Dermis blood vessel endothelial cell (primary cell): ENCODE measurements at places on chromosomes 4 and X.

DNA sequence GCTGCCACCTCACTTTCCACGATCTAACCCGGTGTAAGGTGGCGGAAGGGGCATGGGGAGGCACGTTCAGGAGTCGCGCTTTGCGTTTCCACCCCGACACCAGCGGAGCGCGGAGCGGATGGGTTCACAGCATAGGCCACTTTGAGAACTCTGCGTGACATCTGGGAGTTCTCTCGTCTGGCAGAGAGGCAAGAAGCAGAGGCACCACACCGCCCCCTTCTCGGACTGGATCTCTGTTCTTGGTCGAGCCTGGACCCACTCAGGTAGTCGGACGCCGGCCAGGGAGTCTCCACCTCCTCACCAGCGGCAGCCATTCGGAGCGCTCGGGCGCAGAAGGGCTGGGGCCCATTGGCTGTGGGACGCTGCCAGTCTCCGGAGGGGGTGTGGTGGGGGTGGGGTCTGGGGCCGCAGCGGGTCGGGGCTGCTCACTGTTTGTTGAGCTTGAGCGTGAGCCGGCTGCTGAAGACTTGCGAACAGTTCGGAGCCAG is at the start of gene DACH2:
Gene DACH2 (plus strand): TSS at position 428 of the 488 bp plus-strand sequence.
- peak; percentile 65 for DNase-seq

DNA sequence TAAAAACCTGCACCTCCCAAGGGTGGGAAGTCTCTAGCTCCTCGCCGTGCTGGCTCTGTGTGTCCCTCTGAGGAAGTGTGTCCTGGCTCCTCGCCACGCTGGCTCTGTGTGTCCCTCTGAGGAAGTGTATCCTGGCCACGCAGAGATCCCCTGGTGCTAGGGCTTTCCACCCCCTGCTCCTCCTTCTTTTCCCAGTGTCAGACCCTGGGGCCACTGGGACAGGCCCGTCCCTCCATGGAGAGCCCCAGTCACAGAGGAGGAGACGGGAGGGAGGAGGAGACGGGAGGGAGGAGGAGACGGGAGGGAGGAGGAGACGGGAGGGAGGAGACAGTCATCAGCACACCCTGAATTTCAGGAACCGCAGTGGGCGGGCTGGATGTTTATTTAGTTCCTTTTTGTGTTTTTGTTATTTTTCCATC is 53.8 kb upstream of the HGFAC start:
- peak; percentile 66 for DNase-seq

- DNase-seq: no peak
Observed at GRCh38 chr4:76017056-76017686, 6.1 kb downstream of the CXCL10 start.

DNA sequence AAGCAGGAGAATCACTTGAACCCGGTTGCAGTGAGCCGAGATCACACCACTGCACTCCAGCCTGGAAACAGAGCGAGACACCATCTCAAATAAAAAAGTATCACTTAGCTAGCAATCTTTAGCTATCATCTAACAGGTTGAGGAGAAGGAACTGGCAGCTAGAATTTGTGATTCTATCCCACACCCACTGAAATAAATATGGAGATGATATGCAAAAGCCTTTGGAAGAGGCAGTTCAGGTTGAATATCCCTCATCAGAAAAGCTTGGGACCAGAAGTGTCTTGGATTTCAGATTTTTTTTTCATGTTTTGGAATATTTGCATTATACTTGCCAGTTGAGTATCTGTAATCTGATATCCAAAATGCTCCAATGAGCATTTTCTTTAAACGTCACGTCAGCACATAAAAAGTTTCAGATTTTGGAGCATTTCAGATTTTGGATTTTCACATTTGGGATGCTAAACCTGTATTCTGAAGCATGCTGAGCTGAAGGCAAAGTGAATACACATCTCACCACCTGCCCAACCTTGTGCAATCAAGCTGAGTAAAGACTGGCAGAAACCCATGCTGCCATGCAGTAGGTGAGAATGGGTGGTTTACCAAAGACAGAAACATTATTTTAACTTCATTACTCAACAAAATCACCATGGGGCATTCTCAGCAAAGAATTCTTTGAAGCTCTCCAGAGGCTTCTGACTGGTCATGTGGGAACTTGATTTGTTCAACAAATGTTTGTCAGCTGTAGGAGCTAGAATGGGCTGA is 159.3 kb downstream of the SH3KBP1 start:
- DNase-seq: no peak

GRCh38 chr4:133124746-133125145 is 24.3 kb upstream of the PCDH10 start:
- DNase-seq: no peak

GRCh38 chr4:3253808-3254207 is 4.8 kb downstream of the MSANTD1 start:
- DNase-seq: no peak

DNA sequence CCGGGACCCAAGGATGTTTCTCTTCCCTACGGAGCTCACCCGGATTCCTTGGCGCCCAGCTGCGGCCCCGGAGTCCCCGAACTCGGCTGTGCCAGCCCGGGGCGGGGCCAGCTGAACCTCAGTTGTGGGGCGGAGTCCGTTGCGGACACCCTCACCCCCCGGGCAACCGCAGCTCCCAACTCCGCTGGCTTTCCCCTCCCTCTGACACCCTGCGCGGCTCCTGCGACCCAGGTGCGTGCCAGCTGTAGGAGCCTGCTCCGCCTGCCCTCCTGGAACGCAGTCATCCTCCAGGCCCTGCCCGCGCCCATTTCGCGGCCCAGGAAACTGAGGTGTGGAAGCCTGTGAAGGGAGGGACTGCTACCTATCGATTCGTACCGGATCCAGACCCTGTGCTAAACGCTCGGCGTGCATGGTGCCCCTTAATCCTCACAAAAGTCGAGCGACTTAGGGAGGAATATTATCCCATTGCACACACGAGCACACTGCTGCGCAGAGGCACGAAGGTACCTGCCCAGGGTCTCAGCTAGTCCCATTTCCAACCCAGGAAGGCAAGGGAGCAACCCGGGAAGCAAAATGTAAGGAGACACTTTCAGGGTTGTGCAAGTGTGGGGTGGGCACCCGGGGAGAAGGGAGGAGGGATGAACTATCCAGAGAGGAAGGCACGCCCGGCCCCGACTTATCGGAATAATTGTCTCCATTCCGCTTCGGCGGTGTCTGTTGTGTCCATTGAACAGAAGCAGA is 12.3 kb downstream of the MSX1 start:
- DNase-seq: no peak

- DNase-seq: no peak
Observed at GRCh38 chr4:33052241-33052640, 2332.1 kb downstream of the PCDH7 start.

DNA sequence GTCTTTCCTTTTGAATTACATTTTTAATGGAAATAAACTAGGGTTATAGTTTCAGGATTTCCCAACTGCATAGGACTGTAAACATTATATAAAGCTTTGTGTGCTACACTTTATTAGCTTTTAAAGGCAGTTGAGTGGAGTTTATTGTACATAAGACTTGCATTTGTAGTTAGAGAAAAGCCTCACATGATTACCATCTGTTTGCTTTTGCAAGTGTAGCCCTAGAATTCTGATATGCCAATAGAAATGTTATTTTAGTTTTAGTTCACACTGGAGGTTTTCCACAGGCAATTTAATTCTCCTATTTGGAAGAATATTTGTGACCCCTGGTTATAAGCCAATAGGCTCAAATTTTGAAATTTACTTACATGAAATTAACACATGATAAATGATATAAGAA is 41.3 kb upstream of the ANK2 start:
- DNase-seq: no peak
